Uterus (tissue), 4 donors: ENCODE measurements at places on chromosomes 2 and 18. TPM values are rescaled to one million over a fixed set of nuclear protein-coding genes. Genes with fewer than 3 reads are reported as not detected.

DNA sequence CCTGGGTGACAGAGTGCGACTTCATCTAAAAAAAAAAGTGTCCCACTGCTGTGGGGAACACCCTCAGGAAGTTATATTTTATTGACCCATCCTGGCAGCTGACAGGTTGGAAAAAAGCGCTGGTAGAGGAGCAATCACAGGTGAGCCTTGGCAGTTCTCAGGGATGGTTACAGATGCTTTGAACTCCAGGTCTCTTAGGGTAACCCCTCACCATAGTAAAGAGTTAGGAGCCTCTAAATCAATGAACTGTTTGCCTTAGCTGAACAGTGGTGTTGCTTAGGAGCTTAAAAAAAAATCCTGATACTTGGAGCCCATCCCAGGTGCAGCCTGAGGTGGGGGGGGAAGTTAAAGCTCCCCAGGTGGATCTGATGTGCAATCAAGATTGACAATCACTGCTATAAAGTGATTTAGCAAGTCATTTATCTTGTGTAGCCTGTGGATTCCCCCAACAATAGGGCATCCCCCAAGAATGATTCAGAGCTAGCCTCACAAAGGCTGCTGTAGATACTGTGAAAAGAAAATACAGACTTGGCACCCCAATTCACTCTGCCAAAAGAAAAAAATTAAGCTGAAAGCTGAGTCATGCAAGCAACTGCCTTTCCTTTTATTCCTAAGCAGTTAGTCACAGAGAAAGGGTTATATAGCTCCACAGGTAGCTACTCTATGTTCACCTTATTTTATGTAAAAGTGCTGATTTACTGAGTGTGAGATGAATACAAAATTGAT, 14.8 kb downstream of the SLC16A14 start:
- H3K36me3 ChIP-seq: no peaks in the 10 kb centered on the region
- no peaks in the 10 kb centered on the region for H3K4me1 ChIP-seq
- H3K27ac ChIP-seq: no peak overlapping the region
- DNase-seq: no peak
- H3K27me3 ChIP-seq: no peaks in the 10 kb centered on the region
- H3K4me3 ChIP-seq: no peak overlapping the region

- H3K4me1 ChIP-seq: no peaks in the 10 kb centered on the region
- DNase-seq: no peak
- no peak overlapping the region for H3K27ac ChIP-seq
- no peaks in the 10 kb centered on the region for H3K36me3 ChIP-seq
Observed at GRCh38 chr2:5845798-5846330, 153.7 kb downstream of the SOX11 start.

DNA sequence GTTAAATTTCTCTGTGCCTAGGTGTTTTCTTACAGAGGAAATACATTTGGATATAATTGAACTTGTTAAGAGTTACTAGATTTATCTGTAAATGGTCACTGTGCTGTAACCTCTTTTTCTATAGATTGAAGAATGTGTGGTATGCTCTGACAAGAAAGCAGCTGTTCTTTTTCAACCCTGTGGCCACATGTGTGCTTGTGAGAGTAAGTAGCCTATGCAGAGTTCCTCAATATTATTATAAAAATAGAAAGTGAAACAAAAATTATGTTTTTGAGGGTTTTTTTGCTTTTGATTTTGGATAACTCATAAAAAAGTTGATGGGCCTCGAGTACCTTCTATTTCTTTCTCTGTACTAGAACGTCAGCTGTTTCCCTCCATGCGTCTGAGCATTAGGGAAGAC, 112.4 kb downstream of the MIB1 start:
- no peaks in the 10 kb centered on the region for H3K27me3 ChIP-seq
- no peak for DNase-seq
- no peak overlapping the region for H3K4me3 ChIP-seq
- H3K4me1 ChIP-seq: no peaks in the 10 kb centered on the region
- no peak overlapping the region for H3K27ac ChIP-seq
- no peaks in the 10 kb centered on the region for H3K36me3 ChIP-seq

DNA sequence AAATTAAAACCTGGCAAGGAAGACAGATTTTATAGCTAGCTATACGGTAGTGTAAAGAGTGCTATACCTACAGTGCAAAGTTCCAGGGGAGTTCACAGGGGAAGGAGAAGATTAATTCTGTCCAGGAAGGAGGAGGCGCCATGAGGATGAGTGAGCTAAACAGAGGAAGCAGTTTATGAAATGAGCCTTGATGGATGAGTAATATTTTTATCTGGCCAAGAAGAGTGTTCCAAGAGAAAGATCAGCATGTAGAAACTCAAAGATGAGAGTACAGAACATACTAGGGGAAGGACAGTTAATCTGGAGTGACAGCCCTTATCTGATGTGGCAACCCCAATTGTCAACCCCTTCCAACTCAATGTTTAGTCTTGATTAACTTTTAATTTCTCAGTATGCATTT, 54.8 kb downstream of the CDH20 start:
- no peaks in the 10 kb centered on the region for H3K4me1 ChIP-seq
- H3K36me3 ChIP-seq: no peaks in the 10 kb centered on the region
- H3K27ac ChIP-seq: no peak overlapping the region

- peaks cover 5% of the 10 kb centered on the region for H3K4me1 ChIP-seq
- no peak for DNase-seq
- no peak overlapping the region for H3K4me3 ChIP-seq
- H3K27me3 ChIP-seq: no peaks in the 10 kb centered on the region
- H3K36me3 ChIP-seq: no peaks in the 10 kb centered on the region
Observed at GRCh38 chr2:85254540-85255300, 73.1 kb downstream of the TGOLN2 start.

- DNase-seq: no peak
- no peak overlapping the region for H3K27ac ChIP-seq
- H3K4me3 ChIP-seq: no peak overlapping the region
- no peaks in the 10 kb centered on the region for H3K36me3 ChIP-seq
- H3K4me1 ChIP-seq: no peaks in the 10 kb centered on the region
Observed at GRCh38 chr2:166158546-166158945, 30.7 kb upstream of the SCN1A start.

DNA sequence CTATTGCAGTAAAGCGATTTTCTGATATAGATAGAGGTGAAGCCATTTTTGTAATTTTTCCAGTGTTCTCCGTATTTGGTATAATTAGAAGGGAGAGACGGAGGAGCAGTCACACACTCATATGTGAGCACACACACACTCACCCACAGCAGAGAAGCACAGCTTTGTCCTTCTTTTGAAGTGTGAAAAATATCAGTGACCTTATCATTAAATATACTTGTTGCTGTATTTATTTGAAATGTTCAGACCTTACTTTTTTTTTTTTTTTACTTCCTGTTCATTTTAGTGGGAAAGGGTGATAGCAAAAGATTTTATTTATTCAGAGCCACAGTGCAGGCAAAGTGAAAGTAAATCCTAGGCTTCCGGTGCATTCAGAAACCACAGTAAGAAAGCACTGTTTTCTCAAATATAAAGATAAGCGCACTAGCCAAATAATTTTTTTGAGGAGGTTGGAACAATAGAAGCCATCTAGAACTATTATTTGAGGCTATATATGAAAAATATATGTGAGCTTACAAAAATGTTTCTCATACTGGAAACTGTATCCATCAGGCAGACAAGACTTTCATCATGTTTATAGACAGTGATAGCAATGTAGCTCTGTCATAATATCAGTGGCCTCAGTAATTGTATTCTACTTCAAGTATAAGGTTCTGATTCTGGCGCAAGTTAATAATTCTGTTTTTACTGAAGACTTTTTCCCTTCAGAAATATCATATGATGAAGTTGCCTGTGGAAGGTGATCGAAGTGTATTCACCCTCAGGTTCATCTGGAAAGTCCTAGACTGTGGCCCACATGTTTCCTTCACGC, 37.2 kb downstream of the TSHZ1 start:
- no peak for DNase-seq
- H3K27me3 ChIP-seq: no peaks in the 10 kb centered on the region
- peak overlapping the region; percentile 40 for H3K4me3 ChIP-seq
- no peaks in the 10 kb centered on the region for H3K36me3 ChIP-seq

MCM6 gene
- 2.3 TPM for total RNA-seq

GRCh38 chr2:11012131-11012693, 100.5 kb downstream of the KCNF1 start:
- no peak overlapping the region for H3K4me3 ChIP-seq
- H3K27ac ChIP-seq: no peak overlapping the region
- no peaks in the 10 kb centered on the region for H3K4me1 ChIP-seq
- H3K27me3 ChIP-seq: no peaks in the 10 kb centered on the region

DNA sequence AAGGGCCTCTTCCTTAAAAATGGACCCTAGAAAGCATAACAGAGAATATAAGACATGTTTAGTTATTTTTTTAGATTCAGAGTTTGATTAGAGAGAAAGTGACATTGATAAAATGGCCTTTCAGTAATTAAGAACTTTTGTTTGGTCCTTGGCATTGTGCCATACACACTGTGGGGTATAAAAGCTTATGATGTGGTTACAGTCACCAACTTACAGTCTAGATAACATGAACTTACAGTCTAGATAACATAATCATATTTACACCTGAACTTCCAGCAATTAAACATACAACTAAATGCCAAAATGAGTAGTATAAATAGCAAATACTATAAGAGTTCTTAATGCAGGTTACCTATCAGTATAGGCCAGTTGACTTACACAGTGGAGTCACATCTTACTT, 25.6 kb upstream of the EFEMP1 start:
- H3K4me3 ChIP-seq: no peak overlapping the region
- no peaks in the 10 kb centered on the region for H3K4me1 ChIP-seq
- no peaks in the 10 kb centered on the region for H3K27me3 ChIP-seq
- no peak for DNase-seq
- peak overlapping the region; percentile 5 for H3K27ac ChIP-seq

DNA sequence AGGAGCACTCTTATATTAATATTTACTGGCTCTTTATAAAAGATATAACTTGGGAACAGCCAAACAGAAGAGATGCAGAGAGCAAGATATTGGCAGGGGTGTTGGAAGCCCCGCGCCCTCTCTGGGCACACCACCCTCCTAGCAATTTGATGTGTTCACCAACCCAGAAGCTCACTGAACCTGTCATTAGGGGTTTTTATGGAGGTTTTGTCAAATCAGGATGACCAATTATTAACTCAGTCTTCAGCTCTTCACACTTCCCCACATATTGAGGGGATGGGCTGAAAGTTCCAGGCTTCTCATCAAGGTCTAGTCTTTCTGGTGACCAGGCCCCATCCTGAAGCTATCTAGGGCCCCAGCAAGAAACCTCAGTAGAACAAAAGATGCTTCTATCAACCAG, 10.9 kb upstream of the INO80D start:
- H3K4me3 ChIP-seq: no peak overlapping the region
- H3K36me3 ChIP-seq: no peaks in the 10 kb centered on the region
- H3K27ac ChIP-seq: no peak overlapping the region
- no peaks in the 10 kb centered on the region for H3K27me3 ChIP-seq

DNA sequence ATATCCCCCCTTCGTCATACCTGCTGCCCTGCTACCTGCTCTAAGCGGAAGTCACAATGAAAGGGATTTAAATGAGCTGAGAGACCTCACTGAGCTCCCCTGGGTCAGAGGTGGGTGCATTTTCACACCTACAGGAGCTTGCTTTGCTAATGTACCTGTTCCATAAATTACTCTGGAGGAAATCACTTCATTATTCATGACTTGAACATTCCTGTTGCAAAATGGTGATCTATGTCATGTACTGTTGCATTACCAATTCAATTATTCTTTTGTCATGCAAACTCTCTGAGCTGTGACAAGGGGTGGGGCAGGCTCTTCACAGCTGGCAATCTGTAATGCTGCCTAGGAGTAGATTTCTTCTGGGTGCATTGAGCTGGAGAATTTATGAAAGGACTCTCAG, 761.3 kb downstream of the TSN start:
- no peaks in the 10 kb centered on the region for H3K4me1 ChIP-seq
- no peaks in the 10 kb centered on the region for H3K36me3 ChIP-seq
- DNase-seq: no peak
- no peak overlapping the region for H3K27ac ChIP-seq
- no peaks in the 10 kb centered on the region for H3K27me3 ChIP-seq
- no peak overlapping the region for H3K4me3 ChIP-seq

- H3K4me1 ChIP-seq: no peaks in the 10 kb centered on the region
- no peaks in the 10 kb centered on the region for H3K27me3 ChIP-seq
- H3K4me3 ChIP-seq: no peak overlapping the region
- no peak for DNase-seq
- H3K36me3 ChIP-seq: no peaks in the 10 kb centered on the region
Observed at GRCh38 chr2:77005522-77005921, 516.7 kb downstream of the LRRTM4 start.
